CD4-positive, alpha-beta T cell treated with Interleukin-6 for 4 hours (primary cell): ENCODE measurements at places on chromosomes 16 and 17.

- no peak for DNase-seq
These were observed 1001.6 kb upstream of the CDH8 start for GRCh38 chr16:63037761-63038396.

GRCh38 chr16:1613728-1614455 lies 1.7 kb downstream of the CRAMP1 start:
- peak; percentile 9 for DNase-seq

GRCh38 chr16:51072591-51072990 lies 78.5 kb downstream of the SALL1 start:
- DNase-seq: no peak

GRCh38 chr16:50771366-50771765 lies 29.5 kb downstream of the CYLD start:
- DNase-seq: no peak

DNA sequence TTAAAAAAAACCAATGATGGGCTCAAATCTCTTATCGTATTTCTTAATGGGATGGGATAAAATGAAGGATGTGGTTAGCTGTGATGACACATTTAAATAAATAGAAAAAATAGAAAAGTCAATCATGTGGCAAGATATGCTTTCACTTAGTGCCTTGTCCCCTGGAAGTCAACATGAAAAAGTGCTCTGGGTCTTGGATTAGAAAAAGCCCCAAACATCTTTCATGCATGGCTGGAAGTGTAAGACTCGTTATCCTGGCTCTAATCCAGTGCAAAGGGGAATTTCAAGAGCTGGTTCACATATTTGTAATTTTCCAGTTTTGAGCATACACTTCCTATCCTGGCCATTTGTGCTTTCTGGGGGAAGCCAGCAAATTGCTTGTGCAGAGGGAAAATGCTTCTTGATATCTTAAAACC lies 160.9 kb downstream of the MAP2K6 start:
- DNase-seq: no peak

- DNase-seq: no peak
These were observed 88.5 kb upstream of the TOB1 start for GRCh38 chr17:50954641-50955121.

GRCh38 chr16:17002565-17002964 lies 468.2 kb downstream of the XYLT1 start:
- DNase-seq: no peak

- no peak for DNase-seq
These were observed 12.5 kb downstream of the SLC7A5 start for GRCh38 chr16:87856791-87857228.
